Activated CD8-positive, alpha-beta memory T cell treated with anti-CD3 and anti-CD28 coated beads for 1 hour (primary cell): ENCODE measurements at places on chromosomes 6 and 20.

DNA sequence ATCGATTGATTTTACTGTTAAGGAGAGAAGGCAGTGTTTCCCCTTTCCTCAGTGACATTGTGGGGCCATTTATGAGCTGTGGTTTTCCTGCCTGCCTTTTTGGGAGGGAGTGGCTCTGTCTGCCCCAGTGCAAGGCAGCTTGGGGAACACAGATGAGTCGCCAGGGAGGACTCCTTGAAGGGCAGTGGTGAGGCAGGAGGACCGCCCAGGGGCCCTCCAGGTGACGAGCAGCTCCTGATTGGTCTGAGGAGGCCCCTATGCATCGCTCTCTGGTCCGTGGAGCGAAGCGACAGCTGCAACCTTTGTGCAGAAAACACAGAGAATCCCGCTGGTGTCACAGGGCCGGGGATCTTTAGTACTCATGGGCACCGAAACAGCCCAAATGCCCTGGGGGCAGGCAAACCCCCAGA lies 100.3 kb downstream of the TMEM242 start:
- no peak for DNase-seq

DNA sequence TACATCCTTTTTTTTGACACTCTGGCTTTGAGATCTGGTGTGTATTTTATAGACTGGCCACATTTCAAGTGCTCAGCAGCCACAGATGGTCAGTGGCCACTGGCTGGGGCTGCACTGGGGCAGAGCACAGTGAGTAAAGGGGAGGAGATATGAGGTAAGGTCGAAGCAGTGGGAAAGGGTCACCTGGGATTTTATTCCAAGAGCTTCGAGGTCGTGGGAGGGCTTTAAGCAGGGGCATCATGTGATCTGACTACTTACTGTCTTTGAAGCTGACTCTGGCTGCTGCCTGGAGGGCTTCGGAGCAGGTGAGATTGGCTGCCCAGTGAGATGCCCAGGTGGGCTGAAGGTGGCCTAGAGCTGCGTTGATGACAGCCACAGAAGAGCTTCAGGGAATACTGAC lies 6.7 kb downstream of the C20orf203 start:
- no peak for DNase-seq

DNA sequence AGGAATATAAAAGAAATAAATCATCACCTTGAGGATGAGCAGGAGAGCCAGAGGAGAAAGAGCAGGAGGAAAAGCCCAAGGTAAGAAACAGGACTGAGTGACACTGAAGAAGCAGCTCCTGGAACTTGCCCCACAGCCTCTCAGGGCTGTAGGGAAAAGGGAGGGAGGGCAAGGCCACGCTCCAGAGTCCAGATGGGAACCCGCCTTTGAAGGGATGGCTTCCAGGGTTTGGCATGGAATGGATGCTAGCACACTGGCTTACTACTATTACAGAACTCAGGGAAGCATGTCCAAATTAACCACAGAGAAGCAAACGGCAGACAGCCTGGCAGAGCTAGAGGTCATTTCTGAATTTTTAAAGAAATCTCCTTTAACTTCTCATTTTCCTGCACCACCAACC lies 26.8 kb downstream of the RALGAPA2 start:
- DNase-seq: no peak

- no peak for DNase-seq
Measured at GRCh38 chr6:3581469-3581868, 124.6 kb upstream of the SLC22A23 start.

DNA sequence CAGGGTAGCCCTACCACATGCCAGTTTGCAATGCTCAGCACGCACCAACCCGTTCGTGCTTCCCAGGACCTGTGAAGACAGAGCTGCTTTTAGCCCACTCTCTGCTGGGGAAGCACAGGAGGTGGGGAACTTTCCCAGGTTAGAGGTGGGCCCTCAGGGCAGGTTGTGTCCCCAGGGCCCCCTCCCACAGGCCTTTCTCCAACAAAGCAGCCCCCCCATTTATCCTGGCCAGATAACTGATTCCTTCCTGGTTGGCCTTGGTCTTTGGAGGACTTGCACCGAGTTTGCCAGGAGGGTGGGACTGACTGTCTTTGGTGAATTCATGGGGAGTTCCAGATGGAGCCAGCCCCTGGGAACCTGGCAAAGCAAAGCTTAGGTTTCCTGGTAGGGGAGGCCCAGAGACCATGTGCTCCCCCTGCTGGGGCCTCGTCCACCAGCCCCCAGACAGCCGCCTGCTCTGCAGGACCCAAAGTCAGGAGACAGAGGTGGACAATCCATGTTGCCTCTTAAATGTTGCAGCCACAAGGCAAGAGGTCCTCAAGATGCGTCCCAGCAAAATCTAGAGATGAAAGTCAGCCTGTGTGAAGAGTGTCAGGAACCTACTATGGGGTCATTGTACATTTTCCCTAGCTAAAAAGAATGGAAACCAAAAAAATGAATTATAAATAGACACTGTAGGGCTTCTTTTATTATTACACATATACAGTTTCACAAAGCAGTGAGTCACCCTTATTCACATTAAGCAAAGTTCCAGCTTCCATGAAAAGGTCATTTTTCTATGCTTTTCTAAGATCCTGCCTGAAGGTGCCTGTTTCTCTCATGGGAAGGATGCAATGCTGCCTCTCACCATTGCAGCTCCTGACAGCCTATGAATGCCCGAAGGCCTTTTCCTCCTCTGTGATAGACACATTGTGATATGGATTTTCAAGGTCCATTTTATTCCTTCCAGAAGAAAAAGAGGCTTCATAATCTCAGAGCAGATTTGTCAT lies 497.8 kb downstream of the PREX1 start:
- DNase-seq: no peak

DNA sequence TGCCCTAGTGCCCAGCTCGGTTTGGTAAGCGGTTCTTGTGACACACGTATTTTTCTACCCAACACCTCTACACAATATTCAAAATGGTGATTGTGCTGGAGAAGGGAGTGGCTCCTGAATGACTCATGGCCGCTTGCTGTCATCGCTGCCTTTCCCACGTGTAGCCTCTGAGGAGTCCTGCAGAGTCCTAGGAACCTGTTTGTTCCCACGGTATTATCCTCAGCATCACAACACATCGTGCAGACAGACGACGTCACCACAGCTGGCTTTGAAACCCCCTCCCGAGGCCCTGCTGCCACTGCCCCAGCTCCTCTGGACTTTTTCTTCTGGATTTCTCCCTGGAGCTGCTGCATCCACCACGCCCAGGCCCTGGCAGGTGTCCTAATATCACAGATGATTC lies 353.5 kb downstream of the SMOC2 start:
- DNase-seq: no peak

DNA sequence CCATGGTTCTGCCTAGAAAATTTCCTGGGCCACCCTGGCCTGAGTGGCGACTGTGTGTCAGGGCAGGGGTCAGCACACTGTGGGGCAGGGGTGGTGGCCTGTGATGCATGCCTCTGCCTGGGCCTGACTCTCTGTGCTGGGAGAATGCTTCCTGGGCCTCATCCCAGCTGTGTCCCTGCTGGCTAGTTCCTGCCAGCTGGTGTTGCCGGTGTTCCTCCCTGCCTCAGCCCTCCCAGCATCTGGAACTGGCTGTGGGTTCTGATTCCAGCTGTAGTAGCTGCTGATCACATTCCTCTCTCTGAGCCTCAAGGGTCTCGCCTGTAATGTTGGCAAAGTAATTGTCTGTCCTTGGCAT lies 101.5 kb downstream of the SYCP2 start:
- no peak for DNase-seq

GRCh38 chr20:31698803-31699718 lies 23.6 kb downstream of the BCL2L1 start:
- no peak for DNase-seq

DNA sequence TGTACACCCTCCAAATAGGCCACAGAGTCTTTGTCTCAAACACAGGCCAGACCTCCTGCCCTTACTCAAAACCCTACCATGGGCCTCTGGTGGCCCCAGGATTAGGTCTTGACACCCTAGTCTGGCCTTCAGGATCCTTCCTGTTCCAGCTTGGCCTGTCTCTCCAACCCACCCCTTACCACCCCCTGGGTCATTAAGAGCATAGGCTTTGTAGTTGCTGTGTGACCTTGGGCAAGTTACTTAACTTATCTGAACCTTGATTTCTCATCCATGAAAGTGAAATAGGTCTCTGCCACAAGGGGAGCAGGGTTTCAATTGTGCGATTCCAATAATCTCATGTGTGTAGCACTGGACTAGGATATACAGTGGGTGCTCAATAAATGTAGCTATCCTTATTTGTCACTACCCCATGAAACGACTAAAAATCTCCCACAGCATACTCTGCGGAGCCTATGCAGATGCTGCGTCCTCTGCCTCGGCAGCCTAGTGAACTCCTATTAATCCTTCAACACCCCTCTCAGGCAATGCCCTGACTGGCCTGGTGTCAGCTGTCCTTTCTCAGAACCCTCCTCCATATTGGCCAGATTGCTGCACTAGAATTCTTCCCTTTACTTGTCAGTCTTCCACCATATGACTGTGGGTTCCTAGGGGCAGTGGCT lies 39.7 kb upstream of the NOL4L start:
- DNase-seq: no peak

- no peak for DNase-seq
Measured at GRCh38 chr6:137588472-137588871, 94.3 kb upstream of the OLIG3 start.

GRCh38 chr6:31737991-31738979 lies 1.5 kb upstream of the MSH5 start:
- DNase-seq: peak; percentile 39

DNA sequence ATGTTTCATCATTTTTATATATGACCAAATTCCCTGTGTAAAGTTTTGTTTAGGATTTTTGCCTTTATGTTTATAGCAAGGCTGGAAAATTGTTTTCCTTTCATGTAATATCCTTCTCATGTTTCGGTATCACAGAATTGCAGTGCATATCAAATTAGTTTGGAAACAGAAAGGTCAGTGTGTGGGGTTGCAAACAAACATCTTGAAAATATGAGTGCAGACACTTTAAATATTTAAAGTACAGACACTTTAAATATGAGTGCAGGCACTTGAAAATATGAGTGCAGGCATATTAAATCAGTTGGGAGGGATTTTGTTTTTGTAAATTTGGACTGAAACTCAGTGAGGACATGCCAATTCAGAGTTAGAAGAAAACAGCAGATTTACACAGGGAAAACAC lies 6.5 kb downstream of the SLPI start:
- DNase-seq: no peak

DNA sequence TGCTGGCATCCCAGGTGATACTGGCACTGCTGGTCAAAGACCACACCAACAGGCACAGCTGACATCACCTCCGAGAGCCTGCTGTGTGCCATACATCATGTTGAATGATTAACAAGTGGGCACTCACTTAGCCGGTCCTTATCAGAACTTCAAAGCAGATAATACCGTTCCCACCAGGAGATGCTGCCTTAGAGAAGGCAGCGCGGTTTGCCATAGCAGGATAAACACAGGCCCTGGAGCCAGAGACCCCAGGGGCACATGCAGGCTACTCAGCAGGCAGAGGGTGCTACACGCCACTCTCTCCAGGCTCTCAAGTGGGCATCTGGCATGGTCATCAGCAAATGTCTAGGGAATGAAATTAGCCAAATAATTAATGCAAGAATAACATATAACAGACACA lies 86.5 kb upstream of the CST7 start:
- DNase-seq: no peak

- DNase-seq: no peak
Measured at GRCh38 chr6:15048367-15048766, 197.5 kb upstream of the JARID2 start.

- no peak for DNase-seq
Measured at GRCh38 chr6:28124350-28124970, at the start of gene ZSCAN16. Gene ZSCAN16, plus strand, starts transcription at chr6:28124609. Its CDS starts 835 bp downstream, at chr6:28125444.

GRCh38 chr6:145485288-145485687 lies 250.0 kb downstream of the EPM2A start:
- no peak for DNase-seq

DNA sequence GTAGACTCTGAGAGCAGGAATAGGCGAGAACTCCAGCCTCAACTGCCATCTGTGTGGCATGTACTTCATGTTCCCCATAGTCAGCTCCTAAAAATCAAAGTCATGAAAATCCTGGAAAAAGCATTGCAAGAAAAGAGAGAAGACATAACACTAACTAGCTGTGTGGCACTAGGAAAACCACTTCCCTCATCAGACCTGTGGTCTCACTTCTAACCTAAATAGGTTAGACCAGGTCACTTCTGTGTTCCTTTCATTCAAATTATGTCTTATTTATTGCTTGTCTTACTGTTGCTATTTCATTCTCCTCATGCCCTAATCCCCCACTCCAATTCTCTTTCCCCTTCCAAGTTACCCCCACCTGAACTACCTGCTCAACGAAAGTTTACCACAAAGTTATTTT lies 70.2 kb downstream of the TNFRSF21 start:
- no peak for DNase-seq

- DNase-seq: no peak
Measured at GRCh38 chr6:117441824-117442264, 16.1 kb upstream of the ROS1 start.

DNA sequence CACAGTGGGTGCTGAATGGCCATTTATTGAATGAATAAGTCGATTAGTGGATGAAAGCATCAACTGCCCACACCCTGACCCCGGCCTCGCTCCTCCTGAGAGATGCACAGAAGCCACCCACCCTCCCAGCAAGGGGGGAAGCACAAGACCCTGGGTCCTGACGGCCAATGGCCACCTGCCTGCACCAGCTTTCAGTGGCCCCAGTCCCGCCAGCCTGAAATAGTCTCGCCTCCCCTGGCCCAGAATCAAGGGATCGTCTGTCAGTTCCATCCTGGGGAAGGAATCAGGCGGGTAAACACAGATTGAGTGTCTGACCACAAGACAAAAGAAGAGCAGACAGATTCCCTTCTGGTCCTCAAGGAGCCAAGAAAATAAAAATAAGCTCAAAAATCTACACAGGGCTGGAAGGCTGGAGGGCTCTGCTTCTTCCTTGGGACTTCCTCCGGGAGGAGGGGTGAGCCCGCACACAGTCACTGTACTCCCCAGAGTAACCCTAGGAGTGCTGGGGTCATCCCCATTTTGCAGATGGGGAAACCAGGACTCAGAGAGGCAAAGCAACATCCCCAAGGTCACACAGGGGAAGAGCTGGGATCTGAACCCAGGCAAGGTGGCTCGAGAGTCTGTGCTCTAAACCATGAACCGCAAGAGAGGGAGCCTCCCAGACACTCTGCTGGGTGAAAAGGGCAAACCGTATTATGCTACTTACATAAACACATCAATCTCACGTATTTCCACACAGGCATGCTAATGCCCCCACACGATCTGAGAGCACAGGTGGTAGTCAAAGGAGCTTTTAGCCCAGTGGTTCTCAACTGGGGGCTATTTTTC lies 7.8 kb downstream of the PREX1 start:
- DNase-seq: no peak

GRCh38 chr6:36340618-36341454 lies 4.1 kb upstream of the BNIP5 start:
- peak; percentile 33 for DNase-seq

DNA sequence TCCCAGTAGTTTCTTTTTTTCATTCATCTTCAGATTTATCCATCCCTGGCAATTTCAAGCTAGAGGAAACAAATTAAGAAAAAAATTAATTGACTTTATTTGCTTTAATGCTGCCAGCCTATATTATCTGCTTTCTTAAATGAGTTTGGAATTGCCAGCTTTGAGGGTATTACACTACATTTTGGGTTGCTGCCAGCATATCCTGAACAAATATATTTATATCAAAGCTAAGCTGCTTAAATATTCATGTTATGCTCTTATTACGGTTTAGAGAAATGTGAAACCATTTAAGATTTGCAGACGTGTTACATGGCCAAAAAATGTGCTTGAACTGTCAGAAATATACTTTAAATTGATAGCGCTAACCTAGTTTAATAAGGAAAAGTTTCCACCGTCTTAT lies 59.7 kb downstream of the GRIK2 start:
- DNase-seq: no peak

- DNase-seq: no peak
Measured at GRCh38 chr20:35171753-35172433, at the start of gene PROCR. Gene PROCR, plus strand, starts transcription at chr20:35172072. Its CDS starts 83 bp downstream, at chr20:35172155.

- DNase-seq: no peak
Measured at GRCh38 chr6:52641388-52641787, 29.5 kb upstream of the TMEM14A start.
